M059J (cell line): ENCODE measurements at places on chromosomes 6 and 20. TPM values are rescaled to one million over a fixed set of nuclear protein-coding genes. Genes with fewer than 3 reads are reported as not detected.

Gene FAM162B
- total RNA-seq, result not detected in 2 replicates

Gene GLYATL3
- total RNA-seq, result not detected in 2 replicates

Gene ALDH8A1
- total RNA-seq, result not detected in 2 replicates

DNA sequence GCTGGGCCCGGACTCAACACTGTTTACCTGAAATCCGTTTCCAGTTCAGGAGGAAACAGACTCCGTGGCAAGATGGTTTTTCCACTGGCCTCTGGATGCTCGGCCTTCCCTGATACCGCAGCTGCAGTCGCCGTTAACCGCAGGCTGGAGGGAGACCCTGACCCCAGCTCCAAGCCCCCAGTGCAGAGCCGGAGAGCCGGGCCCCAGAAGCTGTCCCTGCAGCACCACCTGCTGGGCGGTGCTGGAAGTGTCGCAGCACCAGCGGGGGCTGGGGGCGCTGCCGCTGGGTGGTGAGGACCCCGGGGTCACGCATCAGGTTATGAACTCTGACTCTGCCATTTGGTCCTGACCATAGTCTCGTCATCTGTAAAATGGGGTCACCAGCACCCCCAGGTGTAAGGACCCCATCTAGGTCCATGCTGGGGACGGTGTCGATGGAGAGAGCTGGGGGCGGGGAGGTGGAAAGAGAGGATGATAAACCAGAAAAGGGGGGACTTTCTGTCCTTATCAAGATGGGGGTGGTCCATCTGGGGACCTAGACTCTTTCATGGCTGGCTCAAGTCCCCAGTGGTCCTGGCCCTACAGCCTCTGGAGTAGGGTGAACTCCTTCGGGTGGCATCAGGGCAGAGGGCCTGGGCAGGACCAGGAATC lies 20.8 kb upstream of the CHRNA4 start:
- no peak for DNase-seq

DNA sequence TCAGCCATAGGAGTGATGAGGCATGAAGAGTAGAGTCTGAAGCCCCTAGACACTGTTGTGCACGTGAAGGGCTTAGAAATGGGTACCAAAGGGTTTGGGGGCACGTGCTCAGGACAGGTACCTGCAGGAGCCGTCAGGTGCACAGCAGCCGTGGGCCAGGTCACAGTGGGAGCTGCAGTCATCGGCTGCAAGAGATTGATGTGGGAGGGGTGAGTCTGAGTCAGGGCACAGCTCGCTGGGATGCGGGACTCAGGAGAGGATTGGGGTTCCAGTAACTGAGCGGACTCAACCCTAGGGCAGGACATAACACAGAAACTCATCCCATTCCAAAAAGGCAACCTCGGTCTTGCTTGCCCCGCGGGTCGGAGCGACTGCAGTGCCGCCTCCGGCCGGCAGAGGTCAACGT lies 1.1 kb downstream of the DLK2 start:
- DNase-seq, result no peak

Gene LST1
- total RNA-seq, result not detected in 2 replicates
